ENCODE measurements at places on chromosomes 5 and 9.

DNA sequence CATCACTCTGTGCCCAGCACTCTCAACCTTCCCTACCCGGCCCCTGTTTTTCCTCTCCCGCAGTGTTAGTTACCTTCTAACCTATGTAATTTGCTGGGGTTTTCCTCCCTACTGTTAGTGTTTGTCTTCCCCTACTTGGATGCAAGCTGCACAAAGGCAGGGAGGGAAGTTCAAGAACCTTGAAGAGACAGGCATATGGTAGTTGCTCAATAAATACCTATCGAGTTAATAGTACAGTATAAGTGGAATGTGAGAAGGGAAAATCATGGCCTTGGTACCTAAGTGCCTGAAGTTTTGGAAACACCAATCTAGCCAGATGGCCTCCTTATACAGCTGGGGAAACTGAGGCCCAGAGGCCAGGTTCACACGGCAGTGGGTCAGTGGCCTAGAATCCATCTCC lies 24.2 kb downstream of the PDGFRB start:
- no peak for DNase-seq

DNA sequence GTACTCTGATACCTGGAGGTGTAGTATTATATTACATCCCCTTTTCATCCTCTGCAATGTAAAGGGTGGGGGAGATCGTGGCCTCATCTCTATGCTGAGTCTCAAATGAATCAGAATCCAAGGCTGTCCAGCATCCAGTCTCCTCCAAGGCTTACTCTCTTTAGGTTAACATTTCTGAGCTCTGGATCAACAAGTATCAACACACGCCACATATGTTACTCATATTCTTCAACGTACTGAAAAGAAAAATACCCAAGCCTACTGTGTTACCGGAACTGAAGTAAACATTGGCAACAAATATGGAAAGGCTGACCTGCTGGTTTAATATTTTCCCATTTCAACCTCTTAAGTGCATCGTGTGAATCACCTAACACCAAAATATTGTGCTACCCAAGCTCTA lies 241.8 kb downstream of the GAS1 start:
- DNase-seq, result no peak

- DNase-seq, result no peak
Measured at GRCh38 chr9:84339503-84339902, 1.1 kb downstream of the SLC28A3 start.

DNA sequence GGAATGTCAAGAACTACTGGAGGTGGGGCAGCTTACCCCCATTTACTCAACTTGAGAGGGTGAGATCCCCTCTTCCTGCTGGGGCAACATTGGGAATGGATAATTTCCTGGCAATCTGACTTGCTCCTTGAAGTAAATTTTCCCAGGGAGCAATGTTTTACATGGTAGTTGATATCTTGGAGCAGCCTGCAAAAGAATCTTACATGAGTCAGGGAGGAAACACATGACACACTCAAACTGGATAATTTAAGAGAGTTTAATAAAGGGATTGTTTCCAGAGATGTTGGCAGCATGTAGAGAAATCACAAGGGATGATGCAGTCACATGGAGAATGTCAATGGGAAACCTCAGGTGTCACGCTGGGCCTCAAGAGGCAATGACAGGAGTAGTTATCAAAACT lies 212.5 kb downstream of the GAS1 start:
- DNase-seq, result no peak

DNA sequence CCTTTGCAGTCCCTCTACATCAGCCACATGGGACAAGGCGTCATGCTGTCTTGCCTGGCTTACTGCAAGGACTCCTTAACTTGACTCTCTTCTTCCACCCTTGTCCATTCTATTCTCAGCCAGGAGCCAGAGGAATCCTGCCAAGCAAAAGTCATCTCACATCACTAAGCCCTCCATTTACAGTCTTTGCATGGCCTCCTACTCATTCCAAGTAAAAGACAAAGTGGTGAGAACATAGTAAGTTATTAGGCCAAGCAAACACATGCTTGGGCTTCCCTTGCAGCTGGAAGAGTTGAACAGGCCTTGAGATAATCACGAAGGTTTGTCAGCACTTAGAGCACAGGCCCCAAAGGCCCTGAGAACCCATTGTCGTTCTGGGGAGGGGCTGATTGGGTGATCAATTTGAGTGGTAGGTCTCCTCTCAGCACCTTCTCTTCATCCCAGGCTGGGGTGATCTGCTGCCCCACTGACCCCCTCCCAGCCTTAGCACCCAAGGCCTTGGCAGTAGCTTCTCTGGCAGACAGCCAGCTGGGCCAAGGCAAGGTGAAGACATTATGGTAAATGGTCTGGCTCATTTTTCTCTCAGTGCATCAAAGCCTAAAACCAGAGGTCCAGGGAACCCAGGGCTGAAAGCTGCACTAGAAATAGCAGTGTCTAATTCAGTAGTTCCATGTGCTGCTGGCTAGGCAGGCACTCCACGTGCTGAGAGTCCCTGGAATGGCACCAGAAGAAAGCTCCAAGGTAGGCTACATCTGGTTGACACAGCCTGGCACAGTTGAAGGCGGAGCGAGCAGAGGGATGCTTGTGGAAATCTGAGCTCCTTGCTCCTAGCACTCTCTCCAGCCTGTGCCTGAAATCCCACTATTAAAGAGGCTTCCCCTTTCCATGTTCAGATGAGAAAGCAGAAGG lies 121.4 kb downstream of the ASTN2 start:
- DNase-seq, result no peak

GRCh38 chr5:163821142-163821541 lies 315.7 kb downstream of the MAT2B start:
- no peak for DNase-seq

DNA sequence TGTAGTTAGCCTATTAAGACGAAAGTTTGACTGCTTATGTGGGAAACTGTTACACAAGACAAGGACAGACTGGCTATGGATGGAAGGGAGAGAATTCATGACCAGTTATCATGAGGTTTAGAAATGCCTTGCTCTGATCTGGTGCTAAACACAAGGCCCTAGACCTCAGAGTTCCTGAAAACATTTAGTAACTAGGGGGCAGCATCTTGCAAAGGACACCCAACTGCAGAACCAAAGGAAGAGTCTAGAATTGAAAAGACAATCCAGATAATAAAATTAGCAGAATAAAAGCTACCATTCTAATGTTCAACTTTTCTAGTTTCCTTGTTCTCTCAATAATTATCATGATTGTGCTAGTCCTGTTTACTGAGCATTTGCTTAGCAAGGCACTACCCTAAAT lies 130.5 kb upstream of the GPR151 start:
- no peak for DNase-seq

DNA sequence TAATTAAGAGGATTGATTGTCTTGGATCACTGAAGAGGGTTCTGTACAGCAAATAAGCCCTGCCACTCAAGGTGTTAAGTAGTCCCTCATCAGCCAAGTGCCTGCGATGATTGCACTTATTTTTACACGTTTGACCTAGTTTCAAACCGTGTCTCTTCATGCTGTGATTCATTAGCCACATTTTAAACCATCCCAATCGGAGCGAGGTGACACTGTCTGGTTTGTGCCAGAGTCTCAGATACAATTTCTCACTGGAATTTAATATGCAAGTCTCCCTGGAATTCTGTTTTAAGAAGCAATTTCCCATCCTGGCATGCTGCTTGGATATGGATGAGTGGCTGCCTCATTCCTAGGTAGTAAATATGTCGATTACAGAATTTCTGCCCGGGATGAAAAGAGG lies 1.6 kb downstream of the INSYN2B start:
- no peak for DNase-seq
